G401 (cell line): ENCODE measurements at places on chromosomes 12 and 14. TPM values are rescaled to one million over a fixed set of nuclear protein-coding genes. Genes with fewer than 3 reads are reported as not detected.
A peak's percentile ranks its signal among the peaks of the same experiment; 100 is the strongest.

GRCh38 chr12:1888923-1889322 is 29.5 kb downstream of the CACNA2D4 start:
- DNase-seq, result no peak

DNA sequence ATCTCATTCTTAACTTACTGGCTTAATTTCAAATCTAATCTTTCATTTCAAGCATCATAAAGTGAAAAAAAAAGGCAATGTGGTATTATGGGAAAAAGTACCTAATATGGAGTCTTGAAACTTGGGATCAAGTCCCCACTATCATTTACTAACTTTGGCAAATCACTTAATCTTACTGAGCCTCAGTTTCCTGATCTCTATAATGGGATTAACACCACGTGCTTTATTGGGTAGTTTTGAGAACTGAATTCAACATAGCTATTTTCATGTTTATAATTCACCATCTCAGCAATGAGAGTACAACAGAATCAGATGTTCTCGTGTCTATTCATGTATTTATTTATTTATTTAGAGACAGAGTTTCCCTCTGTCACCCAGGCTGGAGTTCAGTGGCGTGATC is 78.3 kb downstream of the NTN4 start:
- no peak for DNase-seq

CBLN3 gene
- total RNA-seq, result 0.25 and 0.88 TPM in 2 replicates

DNA sequence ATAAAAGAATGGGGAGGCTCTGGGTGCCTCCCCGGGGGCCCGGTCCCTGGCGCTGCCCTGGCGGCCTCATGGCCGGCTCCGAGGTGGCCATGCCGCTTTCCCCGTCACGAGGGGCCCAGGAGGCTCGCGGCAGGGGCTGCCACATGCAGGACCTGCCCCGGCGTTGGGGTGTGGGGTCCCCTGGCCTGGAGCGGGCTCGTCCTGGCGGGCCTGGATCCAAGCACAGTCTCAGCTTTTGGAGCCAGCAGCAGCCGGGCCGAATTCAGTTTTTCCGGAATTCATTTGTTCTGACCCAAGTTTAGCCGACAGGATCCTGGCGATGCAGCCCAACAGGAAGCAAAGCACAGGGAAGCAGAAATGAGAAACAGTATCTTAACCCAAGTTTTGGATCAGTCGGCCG is 26.4 kb upstream of the AEBP2 start:
- DNase-seq, result no peak

DNA sequence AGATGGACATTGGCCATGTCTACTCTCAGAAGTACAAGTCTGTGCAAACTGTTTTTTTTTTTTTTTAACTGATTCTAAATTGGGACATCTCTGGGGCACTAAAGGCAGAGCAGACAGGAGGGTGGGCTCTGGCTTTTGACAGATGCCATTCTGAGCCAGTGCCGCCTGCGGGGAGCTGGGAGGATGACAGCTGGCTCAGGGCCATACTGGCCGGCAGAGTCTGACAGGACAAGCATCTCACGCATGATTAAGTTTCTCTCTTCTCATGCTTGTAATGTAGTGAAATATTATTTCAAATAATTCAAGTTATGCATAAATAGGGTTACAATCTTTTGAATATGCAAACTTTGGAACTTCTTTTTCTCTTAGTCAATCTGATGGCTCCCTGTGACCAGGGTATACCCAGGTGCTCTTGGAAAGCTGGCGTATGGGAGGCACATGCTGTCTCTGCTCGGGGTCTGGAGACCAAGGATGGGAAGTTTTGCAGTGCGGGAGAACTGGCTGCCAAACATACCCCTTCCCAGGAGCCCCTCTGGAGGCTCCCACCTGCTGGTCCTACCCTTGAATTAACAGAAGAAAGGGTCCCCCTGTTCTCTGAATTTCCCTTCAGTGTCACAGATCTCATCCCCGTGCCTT is 7.6 kb downstream of the CDCA4 start:
- DNase-seq, result peak; percentile 52

- DNase-seq, result no peak
Observed at GRCh38 chr14:93330609-93331000, 2.2 kb downstream of the BTBD7 start.

DNA sequence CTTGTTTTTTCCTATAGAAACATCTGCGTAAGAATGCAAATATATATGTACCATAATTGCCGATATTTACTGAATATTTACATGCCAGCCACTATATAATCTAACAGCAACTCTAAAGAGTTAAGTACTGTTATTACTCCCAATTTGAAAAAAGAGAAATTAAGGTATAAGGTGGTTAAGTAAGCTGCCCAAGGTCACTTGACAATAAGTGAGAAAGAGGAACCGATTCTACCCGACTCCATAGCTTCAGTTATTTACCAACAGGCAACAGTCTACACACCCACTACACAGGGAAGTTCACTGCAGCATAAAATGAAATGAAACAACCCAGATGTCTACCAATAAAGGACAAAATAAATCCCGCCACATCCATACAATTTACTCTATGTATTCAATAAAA is 1.1 kb downstream of the MIS18BP1 start:
- no peak for DNase-seq

DNA sequence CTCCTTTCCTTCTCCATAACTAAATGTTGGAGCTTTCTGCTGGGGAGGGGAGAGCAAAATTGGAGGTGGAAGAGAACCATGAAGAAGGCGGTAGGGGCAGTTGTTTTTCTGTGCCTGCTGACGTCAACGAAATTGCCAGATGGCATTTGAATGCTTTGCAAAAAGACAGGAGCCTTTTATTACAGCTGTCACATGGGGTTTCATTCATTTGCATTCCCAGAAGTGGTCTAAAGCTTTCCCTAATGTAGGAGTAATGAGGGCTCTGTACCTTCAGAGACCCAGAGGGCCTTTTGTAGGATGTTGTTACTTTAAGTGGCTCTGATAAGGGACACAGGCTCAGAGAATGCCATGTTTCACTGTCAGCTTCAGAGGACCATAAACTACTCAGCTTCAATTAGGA is 107.1 kb upstream of the SLCO1C1 start:
- DNase-seq, result peak; percentile 79

DNA sequence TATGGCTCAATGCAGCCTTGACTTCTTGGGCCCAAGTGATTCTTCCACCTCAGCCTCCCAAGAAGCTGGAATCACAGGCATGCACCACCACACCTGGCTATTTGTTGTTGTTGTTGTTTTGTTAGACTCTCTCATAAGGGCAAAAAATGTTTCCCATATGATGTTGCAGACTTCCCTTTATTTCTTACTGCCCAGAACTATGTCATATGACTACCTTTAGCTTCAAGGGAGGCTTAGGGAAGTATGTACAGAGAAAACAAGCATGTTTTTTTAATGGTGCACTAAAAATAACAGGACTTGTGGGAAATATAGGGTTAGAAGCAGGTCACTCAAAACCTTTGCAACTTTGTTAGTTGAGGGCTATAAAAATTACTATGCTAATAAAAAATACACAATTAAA is 4.3 kb upstream of the GPR19 start:
- DNase-seq, result no peak

DNA sequence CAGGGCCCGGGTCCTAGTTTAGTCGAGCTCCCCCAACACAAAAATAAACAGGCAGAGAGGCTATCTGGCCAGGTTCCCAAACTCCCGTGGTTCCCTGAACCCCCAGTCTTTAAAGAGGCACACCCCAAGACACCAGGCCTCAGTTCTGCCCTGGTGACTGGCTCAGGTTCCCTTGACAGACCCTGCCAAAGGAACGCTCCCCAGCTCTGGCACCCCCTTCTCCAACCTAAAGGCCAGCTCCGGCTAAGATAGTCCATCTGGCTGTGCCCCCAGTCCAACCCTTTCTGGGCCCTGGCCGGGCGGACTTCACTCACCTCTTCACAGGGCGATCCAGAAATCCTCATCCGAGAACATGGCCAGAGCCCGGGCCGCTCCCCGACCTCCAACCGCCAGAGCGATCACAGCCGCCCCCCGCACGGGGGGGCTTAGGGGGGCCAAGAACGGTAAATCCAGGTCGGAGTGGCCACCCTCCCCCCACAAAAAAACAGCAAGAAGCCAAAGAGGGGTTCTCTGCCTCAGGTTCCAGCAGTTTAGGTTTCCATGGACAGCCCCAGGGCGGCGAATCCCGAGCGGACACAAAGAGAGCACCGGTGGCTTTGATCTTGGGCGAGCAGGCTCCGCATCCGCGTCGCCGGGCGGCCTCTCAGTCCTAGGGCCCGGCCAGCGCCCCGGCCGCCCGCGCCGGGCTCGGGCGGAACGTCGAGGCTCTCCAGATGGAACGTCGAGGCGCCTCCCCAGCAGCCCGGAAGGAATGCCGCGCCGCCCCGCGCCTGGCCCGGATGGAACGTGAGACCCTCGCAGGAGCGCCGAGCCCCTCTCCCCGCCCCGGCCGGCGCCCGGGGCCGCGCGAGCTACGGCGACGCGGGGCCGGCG is 1.1 kb downstream of the KMT2D start:
- DNase-seq, result no peak

KRT2 gene
- total RNA-seq, result not detected in 2 replicates

- no peak for DNase-seq
Observed at GRCh38 chr12:88419794-88420193, 160.5 kb downstream of the KITLG start.

DNA sequence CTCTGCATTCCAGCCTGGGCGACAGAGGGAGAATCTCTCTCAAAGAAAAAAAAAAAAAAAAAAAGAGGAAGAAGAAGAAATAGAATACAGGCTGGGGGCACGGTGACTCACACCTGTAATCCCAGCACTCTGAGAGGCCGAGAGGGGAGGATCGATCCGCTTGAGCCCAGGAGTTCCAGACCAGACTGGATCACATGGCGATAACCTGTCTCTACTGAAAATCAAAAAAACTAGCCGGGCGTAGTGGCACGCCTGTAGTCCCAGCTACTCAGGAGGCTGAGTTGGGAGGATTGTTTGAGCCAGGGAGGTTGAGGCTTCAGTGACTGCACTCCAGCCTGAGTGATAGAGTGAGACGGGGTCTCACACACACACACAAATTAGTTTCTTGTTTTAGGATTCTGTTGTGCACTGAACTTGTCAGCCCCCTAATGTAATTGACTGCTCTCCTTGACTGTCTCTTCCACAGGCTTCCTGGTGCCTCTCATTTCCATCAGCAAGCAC is 963 bp upstream of the TINF2 start:
- DNase-seq, result no peak

NOP9 gene
- total RNA-seq, result 28.7 and 28.9 TPM in 2 replicates

DNA sequence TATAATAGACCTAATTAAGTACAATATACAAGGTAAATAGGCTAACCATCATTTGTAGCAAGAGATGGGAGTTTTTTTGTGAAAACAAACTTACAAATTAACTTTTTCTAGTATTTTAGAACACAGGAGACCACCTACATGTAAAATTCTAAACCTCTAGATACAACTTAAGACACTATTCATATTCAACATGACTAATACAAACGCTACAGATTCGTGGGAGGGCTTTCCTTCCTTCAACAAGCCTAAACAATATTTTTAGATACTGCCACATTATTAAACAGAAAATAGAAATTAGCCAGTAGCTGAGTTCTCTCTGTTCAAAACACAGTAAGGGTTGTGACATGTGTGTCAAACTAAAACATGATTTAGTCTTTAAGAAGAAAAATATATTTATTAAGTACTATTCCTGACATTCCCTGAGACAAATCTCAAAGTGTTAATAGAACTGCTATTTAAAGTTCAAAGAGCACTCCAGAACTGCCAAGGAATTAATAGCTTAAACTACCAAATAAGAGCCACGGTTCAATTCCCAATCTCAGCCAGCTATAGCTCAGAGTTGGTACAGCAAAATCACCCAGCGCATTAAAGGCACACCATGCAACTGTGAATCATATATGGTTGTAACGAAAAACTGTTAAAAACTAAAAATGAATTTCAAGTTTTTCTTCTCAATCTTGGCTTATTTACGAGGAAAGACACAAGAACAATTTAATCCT is 10.7 kb downstream of the MED13L start:
- DNase-seq, result no peak

DNA sequence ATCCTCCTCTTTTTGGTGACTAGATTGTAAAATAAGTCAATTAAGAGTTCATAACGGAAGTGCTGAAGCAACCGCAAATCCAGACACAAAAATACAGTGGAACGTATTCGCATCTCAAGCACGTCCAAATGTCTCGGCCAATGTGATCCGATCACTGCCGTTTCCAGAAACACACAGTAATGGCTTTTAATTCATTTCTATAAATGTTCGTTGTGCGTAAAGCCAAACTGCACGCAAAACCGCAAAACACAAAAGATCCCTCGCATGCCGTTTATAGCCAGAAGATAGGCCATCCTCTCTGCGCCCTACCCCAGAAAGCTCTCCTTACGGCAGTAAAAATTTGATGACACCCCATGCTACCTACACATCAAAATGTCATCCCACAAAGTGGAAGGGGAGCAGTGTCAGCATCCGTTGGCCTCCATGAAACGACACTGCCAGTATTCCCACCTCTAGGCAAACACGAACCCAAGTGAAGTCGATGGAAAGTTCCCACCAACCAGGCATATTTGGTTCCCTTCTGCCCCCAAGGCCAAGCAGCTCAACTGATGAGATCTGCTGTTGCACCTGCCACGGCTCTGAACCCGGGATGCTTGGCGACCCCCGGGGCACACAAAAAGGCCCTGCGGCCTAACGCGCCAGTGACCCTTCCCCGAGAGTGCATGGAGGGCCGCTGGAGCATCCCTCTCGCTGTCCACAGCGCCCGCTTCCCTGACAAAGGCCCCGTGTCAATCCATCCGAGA is 1.4 kb downstream of the HECTD4 start:
- DNase-seq, result peak; percentile 51

MYL2 gene
- not detected in 2 replicates for total RNA-seq

GRCh38 chr14:50055461-50056228 is 60.7 kb downstream of the VCPKMT start:
- no peak for DNase-seq

DNA sequence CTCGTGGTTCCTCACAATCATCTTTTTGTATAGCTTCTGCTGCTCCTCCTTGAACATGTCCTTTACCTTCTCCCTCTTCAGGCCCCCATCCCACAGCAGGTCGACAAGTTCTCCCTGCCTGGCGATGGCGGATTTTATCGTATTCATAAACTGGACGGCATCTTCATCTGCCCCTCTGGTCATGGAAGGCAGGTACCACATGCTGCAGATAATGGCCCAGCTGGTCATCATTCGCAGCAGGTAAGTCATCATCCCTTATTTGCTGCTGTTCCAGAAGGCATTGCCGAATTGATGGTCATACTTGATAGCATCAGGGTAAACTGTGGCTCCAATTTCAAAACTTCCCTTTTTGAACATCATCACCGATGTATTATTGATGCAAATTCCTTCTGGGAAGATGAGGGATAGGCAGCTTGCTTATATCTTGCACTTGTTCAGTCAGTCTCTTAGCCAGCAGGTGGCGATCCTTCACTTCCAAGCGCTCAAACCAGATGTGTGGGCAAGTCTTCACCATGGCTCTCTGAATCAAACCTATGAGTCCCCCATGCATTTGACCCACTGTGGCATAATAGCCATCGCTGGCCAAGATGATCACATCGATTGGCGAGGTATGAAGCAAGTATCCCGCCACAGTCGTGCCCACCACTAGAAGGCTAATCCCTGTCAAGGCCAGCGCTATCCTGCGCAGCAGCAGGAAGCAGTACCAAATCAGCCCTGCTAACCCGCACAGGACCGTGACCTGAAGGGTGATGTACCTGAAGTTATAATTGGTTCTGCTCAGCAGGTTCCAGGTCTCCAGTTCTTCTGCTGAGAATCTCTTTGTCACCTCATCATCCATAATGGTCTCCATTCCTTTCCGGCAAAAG is 381.5 kb upstream of the STXBP6 start:
- no peak for DNase-seq

- no peak for DNase-seq
Observed at GRCh38 chr14:64515053-64515452, 10.5 kb downstream of the ZBTB1 start.

CLEC2A gene
- total RNA-seq, result not detected in 2 replicates
